ENCODE measurements at places on chromosomes 7 and 10.

DNA sequence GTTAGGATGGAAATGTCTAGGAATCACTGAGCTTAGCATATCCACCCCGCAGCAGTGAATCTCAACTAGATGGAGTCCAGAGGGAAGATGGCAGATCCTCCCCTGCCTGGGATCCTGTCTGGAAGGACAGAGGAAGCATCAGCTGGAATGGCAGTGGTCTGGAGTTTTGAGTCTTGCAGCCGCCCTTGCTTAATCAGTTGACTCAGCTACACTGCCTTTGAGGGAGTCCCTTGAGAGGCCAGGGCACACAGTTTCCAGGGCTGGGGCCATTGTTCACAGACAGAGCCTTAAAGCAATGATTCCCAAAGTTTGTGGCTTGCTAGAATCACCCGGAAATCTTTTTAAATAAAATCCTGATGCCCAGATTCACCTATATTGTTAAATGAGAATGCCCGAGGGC is 128.1 kb downstream of the NT5C2 start:
- DNase-seq, result no peak

DNA sequence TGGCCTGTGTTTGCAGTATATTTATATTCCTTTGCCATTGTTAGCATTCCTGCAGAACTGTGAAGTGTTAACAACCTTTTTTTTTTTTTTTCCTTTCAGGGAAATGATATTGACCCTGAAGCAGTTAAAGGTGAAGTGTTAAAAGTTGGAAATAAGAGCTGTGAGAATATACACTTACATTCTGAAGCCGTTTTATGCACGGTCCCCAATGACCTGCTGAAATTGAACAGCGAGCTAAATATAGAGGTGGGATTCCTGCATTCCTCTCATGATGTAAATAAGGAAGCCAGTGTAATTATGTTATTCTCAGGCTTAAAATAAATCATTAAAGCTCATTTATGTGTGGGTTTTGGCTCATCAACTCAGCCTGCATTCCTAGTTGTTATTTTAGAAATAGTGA is 92.8 kb upstream of the CAPZA2 start:
- no peak for DNase-seq

DNA sequence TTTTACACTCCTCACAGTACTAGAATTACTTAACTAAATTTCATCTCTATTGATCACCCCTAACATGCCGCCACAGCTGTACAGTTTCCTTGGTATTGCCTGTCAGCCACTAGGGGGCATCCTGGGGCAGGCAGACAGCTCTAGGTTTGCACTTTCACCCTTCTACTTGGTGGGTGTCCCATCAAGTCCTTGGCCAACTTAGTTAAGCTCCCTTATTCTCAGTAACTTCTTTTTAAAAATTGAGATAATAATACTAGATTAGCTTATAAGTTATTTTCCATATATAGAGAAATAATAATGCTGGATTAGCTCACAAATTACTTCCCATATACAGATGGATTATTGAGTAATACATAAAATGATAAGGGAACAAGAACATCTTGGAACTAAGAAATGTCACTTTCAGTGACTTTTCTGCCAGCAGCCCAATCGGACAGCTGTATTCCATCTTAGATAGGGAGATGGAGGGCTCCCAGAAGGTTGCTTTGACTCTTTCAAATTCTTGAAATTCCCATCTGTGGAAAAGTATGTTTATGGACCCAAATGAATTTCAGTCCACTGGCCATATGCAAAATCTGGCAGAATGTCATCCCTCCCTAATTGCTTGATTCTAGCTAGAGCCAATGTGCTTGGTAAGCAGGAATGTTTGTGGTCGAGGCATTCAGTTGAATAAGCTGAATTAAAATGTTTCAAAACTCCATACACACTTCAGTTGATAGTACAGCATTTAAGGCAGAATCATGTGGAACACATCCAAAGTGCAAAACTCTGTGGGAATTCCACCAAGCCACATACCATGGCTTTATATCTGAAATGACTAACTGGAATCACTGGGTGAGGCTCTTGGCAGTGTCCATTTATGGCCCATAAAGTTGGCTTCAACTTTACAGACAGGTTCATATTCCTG is 309.7 kb downstream of the CSTF2T start:
- peak; percentile 60 for DNase-seq

DNA sequence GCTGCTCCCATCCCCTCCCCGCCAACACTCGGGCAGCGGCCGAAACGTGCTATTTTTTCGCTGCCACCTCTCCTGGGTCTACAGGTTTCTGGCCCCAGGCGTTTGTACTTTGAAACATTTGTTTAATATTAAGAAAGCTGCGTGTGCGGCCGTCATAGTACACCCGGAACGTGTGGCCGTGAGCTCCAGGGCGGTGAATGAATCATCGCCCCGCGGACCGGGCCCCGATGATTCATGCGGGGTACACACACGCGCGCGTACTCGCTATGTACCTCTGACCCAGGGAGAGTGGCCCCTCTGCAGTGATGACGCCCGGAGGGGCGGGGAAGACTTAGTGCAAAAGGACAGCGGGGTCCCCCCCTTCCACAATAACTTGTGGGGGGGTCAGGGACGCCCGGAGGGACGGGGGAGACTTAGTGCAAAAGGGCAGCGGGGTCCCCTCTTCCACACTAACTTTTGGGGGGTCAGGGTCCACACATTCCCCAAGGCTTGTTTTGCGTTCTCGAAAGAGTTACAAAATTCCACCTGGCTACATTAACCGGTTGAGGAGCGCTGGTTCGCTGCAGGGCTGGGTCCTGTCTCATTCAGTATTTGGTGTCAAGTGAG is 56.5 kb upstream of the PCGF5 start:
- peak; percentile 45 for DNase-seq

- DNase-seq, result no peak
These were observed 140.8 kb upstream of the NFE2L3 start for GRCh38 chr7:26011039-26011696.

DNA sequence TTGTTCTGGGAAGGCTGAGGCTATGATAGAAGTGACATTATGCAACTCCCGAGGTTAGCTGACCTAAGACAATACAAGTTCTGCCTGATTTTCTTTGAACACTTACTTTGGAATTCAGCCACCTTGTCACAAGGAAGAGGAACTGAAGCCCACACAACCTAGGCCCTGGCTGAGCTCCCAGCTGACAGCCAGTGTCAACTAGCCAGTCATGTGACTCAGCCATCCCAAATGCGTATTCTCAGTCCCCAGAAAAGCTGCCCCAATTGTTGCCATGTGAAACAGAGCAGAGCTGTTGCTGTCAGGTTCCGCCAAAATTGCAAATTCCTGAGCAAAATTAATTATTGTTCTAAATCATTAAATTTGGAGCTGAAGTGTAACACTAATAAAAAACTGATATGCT is 1010.0 kb downstream of the XPNPEP1 start:
- no peak for DNase-seq

- DNase-seq, result no peak
These were observed 73.4 kb downstream of the OR13A1 start for GRCh38 chr10:45241865-45242520.

- no peak for DNase-seq
These were observed 636.4 kb downstream of the KCNMA1 start for GRCh38 chr10:77001206-77001605.

Measured in testis (tissue), 5 donors.